ENCODE measurements at places on chromosomes 6 and 20. TPM values are rescaled to one million over a fixed set of nuclear protein-coding genes. Genes with fewer than 3 reads are reported as not detected.
A peak's percentile ranks its signal among the peaks of the same experiment; 100 is the strongest.

DNA sequence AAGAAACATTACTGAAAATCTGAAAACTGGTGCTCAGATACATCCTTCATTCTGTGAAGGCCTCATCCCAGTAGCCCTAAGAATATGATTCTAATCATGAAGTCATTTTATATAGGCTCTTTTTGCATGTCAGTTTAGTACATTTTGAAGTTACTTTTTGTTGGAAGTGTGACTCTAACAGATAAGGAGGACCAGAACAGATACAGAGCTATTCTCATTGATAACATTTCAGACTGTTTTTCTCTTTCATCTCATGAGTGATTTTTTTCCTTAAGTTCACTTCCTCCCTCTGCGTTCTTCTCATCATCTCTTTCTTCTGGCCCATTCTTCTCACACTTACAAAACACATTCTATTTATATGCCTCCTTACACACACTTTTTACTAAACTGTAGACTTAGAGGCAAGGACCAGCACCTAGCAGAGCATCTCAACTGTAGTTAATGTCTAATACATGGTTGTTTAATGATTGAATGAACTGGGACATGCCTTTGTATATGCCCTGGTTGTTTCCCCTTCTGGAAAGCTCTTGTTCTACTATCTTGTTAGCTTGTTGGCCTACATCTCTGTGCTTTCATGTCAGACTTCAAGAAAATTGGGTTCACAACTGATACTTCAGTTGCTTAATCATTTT, 8.7 kb downstream of the CTNNBL1 start:
- DNase-seq, result no peak

DNA sequence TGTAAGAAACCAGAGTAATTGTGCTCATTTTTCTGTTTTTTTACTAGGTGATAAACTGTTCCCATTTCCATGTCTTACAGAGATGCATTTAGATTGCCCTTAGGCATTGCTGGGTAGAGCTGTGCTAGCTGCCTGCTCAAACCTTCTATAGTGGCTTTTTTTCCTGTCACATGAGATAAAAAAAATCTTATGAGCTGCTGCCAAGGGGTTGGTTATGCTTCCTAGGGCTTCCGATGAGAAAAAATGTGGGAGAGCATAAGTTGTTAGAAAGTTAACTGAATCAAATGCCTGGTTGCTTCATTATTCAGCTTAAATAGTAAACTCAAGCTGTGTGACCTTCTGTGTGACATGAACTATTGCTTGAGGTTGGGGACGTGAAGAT, 50.0 kb upstream of the NOX3 start:
- peak; percentile 86 for DNase-seq

DNA sequence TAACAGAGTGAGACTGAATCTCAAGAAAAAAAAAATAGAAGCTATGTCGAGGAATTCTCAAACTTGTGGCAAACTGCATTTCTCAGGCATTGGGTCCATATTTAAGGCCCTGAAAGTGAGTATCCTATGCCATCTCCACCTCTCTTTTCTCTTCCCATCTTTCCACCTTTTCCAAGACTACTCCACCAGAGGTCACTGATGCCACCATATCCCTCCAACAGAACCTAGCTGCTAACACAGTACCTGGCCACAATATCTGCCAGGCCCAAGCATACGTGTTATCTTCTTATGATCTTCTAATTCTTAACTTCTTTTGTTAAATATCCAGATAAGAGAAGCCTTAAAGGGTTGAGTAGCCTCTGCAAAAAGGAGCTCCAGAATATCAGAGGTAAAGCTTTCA, 8.2 kb upstream of the ADGRF4 start:
- no peak for DNase-seq

GRCh38 chr20:47253872-47254271, 102.6 kb downstream of the ZMYND8 start:
- DNase-seq, result no peak

Gene PLN
- polyA plus RNA-seq, result 27.6 TPM

- no peak for DNase-seq
Measured at GRCh38 chr6:131269565-131270391, 134.5 kb downstream of the AKAP7 start.

DNA sequence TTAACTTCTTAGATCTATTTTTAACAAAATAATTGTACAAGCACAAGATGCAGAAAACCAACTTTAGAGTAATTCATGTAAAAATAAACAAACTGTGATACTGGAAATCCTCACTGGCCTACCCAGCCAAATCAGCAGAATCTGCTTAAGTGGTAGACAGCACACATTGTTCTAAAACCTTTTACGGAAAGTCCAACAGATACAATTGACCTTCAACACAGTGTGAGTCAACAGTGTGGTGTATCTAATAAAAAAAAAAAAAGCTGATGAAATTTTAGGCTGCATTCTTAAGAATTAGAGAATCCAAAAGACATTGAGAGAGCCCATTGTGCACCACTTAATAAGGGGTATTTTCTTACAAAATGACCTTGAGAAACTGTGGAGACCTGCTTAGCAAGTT, 174.5 kb downstream of the COL21A1 start:
- DNase-seq, result no peak

DNA sequence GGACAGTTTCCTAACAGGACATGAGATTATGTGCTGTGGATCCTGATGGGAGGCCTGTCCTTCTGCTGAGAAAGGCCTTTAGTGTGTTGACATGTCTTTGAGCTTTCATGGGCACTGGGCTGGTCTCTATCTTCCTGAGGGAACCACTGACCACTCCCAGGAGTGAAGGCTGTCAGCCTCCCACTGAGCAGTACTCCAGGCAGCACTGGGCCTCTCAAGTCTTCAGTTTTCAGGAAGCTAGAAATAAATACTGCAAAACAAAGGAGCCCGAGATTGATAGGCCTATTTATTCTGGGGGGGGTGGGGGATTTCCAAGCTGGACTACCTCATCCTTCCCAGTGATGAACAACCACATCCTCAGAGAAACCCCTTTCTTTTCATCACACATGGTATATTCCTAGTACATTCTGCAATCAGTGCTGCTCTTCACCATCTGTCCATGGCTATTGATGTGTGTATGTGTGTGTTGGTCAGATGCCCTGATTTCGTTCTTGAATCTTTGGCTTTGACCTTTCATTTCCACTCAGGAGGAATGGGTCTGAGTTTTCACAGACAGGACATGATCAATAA, 180.9 kb upstream of the SPTLC3 start:
- peak; percentile 81 for DNase-seq

Gene EPHA7
- polyA plus RNA-seq, result 5.8 TPM

Data from brain (organoid and tissue), 16 donors.